Cortex of kidney (tissue), 1 donor: ENCODE measurements at places on chromosomes 7 and 10.

- no peak for DNase-seq
Measured at GRCh38 chr10:86611386-86611785, 43.0 kb upstream of the OPN4 start.

DNA sequence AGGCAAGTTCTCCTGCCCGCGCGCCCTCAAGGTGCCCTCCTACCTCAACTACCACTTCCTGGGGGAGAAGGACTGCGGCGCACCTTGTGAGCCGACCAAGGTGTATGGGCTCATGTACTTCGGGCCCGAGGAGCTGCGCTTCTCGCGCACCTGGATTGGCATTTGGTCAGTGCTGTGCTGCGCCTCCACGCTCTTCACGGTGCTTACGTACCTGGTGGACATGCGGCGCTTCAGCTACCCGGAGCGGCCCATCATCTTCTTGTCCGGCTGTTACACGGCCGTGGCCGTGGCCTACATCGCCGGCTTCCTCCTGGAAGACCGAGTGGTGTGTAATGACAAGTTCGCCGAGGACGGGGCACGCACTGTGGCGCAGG is 1.4 kb downstream of the FZD1 start:
- DNase-seq, result no peak

- DNase-seq, result no peak
Measured at GRCh38 chr7:36545291-36545690, 155.6 kb downstream of the ANLN start.

DNA sequence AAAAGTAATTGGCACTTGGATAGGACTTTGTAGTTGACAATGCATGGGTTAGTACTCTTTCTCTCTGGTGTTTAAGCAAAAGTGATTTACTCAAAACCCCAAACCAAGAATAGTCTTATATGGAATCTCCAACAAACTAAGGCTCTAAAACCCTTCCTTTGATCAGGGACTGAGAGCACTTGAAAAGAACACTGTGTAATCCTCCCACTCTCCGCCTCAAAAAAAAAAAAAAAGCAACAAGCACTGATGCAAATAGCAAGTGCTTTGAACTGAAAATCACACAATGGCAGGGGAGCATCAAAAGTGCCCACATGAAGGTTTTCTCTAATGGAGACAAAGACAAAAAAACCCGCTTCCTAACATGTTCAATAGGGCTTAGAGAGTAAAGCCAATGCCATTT is 467.9 kb upstream of the AUTS2 start:
- no peak for DNase-seq

DNA sequence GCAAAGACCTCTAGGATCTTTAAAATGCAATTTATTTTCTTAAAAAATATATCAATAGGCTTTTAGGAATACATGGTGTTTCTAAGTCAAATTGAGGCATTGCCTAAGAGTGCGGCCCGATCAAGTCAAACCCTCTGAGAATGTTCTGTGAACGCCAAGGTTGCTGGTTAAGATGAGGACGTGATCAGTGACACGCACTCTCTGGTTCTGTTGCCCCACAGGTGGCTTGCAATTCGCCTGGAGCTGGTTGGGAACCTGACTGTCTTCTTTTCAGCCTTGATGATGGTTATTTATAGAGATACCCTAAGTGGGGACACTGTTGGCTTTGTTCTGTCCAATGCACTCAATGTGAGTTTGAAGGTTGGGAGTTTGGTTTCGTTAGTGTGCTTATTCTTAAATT is 59.3 kb downstream of the ABCC2 start:
- DNase-seq, result no peak

DNA sequence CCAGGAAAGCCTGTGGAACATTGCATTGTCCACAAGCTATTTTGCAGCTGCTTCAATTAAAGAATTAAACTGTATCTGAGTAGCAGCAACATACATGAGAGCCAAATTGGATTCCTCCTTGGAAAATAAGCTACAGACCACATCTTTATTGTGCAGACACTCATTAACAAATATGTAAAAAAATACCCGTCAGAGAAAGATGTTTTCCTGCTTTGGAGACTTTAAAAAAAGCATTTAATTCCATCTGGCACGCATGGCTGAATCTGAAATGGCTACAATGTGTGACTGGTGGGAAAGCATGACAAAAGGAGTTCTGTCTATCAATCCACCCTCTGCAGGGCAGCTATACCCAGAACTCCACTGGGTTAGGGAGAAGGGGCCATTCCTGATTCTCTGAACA is 73.1 kb upstream of the HPS1 start:
- no peak for DNase-seq

GRCh38 chr7:139850906-139851305 is 21.8 kb downstream of the TBXAS1 start:
- no peak for DNase-seq

DNA sequence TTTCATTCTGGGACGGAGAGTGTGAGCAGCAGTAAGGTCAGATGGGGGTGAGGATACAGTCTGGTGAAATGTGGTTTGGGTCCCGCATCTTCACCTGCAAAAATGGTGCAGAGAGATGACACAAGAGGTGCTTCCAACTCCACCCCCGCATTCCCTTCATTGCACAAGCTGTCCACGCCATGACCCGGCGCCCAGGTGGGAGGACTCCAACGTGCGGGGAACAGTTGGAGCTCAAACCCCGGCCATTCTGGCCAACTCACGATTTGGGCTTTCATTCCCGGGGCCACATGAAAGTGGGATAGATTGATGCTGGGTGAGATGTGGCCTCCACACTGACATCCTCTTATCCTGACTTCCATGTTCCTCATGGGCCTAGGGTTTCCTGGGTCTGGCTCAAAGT is 34.6 kb upstream of the ZNF273 start:
- DNase-seq, result no peak

DNA sequence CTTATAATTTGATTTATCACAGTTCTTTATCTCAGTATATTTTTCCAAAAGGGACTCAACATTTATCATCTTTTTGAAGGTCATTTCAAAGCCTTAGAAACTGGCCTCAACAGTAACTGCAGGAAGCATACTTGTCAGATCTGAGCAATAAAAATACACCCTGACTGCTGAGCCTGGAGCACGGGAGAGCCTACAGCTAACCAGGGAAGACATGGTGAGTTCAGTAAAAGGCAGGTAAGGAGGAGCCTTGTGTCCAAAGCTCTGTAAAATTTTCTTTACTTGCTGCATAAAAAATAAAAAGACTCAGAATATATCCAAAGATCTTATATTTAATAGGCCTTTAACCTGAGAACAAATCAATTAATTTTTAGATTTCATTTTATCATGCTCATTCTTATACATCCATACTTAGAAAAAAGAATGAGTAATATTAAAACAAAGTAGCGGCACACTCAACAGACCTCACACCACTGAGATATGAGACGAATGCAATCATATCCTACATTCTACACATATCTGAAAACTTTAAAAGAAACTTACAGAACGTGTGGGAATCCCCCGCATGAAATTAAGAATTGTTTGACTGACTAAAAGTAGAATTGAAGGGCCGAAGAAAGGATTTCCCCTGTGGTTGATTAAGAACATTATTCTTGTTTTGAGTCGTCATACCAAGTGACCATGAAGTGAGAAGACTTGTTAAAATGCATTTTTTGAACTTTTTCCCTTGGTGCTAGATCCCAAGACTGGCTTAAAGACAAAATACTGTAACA is 296.4 kb upstream of the MKLN1 start:
- no peak for DNase-seq

GRCh38 chr7:132643302-132643701 is 67.0 kb upstream of the PLXNA4 start:
- DNase-seq, result no peak

DNA sequence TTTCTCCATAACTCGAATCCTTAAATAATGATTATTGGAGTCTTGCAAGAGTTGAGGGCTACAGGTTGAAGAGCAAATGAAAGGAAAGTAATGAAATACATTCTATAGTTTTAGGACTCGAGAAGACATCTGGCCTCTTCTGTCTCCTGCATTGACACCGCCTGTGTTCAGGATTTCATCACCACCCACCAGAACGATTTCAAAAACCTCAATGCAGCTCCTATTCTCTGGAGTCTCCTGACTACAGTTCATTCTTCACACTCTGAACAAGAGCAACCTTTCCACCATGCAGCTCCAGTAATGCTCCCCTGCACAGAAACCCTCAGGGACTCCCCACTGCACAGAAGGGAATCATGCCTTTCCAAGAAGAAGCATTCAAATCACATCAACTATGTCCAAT is 5.5 kb downstream of the IL15RA start:
- no peak for DNase-seq

- no peak for DNase-seq
Measured at GRCh38 chr10:117987244-117987909, 59.4 kb downstream of the RAB11FIP2 start.

GRCh38 chr7:81004098-81004497 is 85.2 kb upstream of the SEMA3C start:
- DNase-seq, result no peak

GRCh38 chr10:486666-487322 is 202.7 kb downstream of the DIP2C start:
- no peak for DNase-seq

GRCh38 chr7:100247152-100247757 is 27.5 kb downstream of the PVRIG start:
- no peak for DNase-seq

DNA sequence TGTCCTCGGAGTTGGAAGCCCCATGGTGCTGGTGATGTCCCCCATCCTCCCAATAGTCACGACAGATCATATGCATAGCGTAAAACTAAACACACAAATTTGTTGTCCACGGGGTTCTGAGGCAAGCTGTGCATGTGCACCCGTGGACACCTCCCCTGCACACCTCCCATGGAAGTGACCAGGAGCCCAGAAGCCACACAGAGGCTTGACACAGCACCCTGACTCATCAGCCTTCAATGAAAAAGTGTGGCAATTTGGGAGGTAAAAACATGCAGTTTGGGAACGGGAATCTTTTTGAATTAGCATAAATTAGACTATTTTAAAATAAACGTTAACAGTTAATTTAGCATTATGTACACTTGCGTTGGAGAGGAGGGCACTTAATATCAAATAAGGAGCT is 89.2 kb upstream of the NPS start:
- DNase-seq, result no peak

GRCh38 chr10:1156921-1157614 is 100.9 kb downstream of the WDR37 start:
- DNase-seq, result no peak

DNA sequence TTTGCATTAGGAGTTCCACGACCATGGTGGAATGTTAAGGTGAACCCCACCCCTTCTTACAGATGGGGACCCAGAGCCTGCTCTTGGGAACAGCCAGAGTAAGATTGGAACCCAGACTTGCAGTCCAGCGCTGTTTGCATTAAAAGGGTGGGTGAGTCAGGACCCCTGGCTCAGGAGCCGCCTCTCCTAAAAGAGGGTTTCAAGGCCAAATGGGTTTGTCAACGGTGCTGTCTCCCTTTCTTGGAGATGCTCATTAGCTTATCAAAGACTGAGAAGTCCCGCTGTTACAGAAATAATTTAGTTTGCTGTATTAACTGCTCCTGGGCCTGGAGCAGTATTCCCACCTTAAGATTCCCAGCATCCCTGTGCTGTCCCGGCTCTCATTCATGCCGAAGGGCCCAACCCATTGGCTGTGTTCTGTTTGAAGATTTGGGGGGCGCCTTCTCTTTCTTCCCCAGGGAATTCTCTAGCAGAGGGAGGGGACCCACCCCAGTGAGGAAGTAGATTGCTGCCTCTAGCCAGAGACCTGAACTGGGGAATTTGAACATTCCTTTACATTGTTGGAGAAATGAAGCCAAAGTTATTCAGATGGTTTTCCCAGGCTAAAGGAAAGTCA is 1.8 kb downstream of the MARVELD1 start:
- DNase-seq, result no peak
